ENCODE measurements at places on chromosomes 11 and 22.

GRCh38 chr11:21582791-21583190 is 610.1 kb upstream of the ANO5 start:
- no peak for DNase-seq

DNA sequence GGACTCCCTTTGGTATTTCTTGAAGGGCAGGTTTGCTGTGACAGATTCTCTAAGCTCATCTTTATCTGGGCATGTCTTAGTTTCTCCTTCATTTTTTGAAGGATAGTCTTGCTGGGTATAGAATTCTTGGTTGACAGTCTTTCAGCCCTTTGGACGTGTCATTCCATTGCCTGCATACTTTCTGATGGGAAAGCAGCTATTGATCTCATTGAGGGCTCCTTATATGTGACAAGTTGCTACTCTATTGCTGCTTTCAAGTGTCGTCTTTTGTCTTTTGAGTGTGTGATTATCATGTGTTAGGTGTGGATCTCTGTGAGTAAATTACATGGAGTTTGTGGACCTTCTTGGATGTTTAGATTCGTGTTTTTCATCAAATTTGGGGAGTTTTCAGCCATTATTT is 21.9 kb downstream of the IGHMBP2 start:
- no peak for DNase-seq

DNA sequence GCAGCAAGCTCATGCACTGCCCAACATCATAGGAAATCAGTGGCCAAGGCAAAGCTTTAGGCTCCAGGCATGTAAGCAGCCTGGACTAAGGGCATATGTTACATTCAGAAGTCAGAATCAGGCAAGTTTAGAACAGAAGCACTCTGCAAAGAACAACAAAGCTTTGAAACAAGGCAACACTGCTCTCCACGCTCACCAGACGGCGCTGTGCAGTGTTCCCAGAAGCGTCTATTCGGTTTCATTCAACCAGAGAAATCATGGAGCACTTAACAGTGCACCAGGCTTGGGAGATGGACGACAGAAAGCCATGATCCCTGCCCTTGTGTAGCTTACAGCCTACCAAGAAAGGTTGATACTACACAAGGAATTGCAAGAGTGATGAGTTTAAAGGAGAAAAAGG is 555.8 kb downstream of the BUD13 start:
- no peak for DNase-seq

- DNase-seq, result no peak
Measured at GRCh38 chr11:46277313-46277621, 195 bp upstream of the CREB3L1 start.

GRCh38 chr11:69257134-69257533 is 36.8 kb upstream of the MYEOV start:
- DNase-seq, result no peak

DNA sequence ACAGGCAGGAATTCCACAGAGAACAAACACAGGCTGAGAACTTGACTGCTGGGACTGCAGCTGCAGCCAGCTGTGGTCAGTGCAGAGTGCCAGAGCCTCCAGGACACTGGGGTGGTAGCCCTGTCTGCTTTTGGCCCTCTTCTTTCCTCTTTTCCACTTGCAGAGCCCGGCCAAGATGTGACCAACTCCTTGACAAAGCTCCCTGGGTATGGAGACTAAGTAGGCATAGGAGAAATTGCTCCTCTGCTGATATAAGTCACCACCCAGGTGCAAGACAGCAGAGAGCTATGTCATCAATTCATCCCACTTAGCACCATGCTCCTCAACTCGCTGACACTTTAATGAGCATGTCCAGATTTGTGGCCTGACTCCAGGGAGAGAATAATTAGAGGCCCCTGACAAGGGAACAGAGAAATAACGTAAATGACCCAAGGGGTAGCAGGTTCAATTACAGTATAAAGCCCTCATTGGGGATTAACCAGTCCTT is 369.4 kb upstream of the B3GAT1 start:
- no peak for DNase-seq

- no peak for DNase-seq
Measured at GRCh38 chr22:17988800-17989513, 35.4 kb downstream of the MICAL3 start.

GRCh38 chr11:132234878-132235277 is 864.5 kb downstream of the NTM start:
- DNase-seq, result no peak

Data from omental fat pad (tissue), 4 donors.